ENCODE measurements at places on chromosomes 1 and 21.
A peak's percentile ranks its signal among the peaks of the same experiment; 100 is the strongest.

GRCh38 chr1:112507921-112508277 lies 866 bp upstream of the WNT2B start:
- peak; percentile 23 for DNase-seq

DNA sequence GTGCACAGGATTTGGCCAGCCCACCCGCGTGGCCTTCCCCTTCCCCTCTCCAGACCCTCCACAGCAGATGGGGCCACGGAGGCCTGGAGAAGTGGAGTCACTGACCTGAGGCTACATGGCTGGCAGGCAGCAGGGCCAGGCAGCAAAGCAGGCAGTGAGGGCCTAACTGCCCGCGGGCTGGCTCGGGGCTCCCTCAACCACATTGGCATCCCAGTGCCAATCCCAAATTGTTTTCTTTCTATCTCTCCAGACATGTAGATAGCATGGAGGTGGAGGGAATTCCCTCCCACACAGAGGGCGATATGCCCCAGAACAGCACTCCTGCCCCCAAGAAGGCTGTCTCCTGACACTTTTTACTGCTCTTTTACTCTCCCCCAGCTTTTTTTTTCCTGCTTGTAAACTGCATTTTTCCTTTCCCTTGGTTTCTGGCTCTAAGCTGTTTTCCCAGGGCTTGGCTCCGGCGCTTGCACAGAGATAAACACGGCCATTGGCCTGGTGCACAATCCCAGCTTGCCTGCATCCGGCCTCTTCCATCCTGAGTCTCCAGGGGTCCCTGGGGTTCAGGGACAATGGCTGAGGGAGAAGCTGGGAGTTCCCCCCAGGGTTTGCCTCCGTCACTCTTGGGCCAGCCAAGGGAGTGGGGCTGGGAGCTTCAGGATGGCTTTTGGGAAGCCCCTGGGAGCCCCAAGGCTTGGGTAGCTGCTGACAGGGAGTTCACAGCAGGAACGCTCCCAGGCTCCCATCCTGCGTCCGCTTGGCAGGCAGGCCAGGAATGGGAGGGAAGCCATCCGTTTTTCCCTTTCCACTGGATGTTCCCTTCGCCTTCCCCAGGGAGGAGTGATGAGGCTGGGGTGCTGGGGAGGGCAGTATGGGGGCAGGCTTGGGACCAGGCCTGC lies 7.0 kb downstream of the EPHX1 start:
- no peak for DNase-seq

GRCh38 chr1:46535063-46535462 lies 16.4 kb downstream of the KNCN start:
- DNase-seq, result no peak

- no peak for DNase-seq
Observed at GRCh38 chr1:66258404-66259105, 275.4 kb upstream of the SGIP1 start.

Measured in NCI-H69 (cell line).